ENCODE measurements at places on chromosomes 11 and 22.
A peak's percentile ranks its signal among the peaks of the same experiment; 100 is the strongest.

- no peak for DNase-seq
Measured at GRCh38 chr11:97990162-97990920, 1030.4 kb upstream of the CNTN5 start.

DNA sequence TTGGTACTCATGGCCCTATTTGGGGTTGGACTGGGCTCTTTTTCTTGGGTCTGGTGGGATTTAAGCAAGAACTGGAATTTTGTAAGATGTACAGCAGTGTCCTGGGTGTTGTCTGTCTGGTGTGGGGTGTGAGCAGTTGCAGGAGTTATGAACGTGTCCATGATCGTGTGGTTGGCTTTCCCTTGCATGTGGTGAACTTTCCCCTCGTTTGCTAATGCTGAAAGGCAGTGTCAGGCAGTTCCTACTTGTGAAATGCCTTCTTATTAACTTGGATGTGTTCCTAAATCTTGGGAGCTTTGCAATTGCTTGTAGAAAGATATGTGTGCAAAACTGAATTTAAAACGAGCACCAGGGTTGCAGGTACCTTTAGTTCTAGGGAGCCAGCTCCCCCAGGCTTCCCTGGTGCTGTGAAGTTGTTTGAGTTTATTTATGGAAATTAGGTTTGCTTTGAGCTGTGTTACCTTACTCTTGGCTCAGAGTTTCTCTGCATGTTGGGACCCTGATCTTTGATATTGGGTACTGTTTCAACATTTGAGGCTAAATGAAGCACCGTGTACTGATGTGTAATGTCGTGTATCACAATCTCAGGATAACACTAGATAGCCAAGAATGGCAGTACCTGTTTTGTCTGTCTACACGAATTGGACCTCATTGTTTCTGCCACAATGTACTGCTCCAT lies 35.8 kb upstream of the HSD17B12 start:
- no peak for DNase-seq

DNA sequence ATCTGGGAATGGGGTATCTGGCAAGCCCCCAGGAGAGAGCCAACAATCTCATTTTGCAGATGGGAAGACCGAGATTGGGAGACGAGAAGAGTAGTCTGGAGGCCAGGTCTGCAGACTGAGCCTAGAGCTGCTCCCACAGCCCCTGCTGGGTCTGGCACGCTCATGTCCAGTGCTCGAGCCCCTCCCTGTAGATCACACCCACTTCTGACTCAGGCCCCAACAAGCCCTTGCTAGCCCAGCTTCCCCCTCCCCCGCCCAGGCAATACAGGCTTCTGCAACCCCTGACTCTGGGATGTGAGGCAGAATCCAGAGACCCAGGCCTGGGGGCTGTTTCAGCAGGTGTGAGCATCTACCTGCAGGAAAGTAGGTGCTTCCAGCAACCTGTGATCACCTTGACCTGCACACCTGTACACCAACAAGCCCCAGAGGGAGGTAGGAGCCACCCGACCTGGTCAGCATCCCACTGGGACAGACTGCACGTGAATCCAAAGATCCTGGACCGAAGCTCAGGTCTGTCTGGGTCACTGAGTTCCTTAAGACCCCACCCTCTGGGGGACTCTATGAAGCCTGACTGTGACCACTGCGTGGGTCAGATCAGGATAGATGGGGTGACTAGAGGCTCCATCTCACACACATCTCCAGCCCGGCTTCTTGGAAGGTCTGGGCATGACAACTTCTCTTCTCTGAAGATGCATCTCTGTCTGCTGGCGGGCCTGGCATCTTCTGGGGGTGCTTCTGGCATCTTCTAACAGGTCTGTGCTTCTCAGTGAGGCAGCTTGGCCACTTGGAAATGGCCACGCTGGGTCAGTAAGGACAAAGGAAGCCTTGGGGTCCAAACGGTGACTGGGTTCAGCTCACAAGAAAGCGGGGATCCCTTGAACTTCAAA lies 29.3 kb downstream of the LINC01488 start:
- no peak for DNase-seq

- no peak for DNase-seq
Measured at GRCh38 chr11:57487920-57488659, 27.4 kb downstream of the SLC43A1 start.

DNA sequence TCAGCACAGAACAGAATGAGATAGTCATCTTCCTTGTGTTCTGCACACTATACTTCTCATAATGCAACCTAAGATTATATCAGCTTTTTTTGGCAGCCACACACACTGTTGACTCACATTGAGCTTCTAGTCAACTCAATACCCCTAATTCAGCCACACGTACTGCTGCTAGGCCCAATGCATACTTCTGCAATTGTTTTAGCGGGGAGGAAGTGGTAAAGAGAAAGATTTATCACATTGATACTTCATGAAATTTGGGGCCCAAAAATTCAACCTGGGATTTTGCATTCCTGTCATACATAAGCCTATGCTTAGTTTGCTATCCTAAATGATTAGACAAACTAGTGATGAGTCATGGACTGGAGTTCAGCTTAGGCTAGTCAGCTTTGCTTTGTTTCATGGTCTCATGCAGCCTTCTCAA lies 8.6 kb upstream of the UPB1 start:
- peak; percentile 70 for DNase-seq

- DNase-seq, result no peak
Measured at GRCh38 chr11:78767027-78767932, 192.6 kb upstream of the NARS2 start.

- DNase-seq, result no peak
Measured at GRCh38 chr22:39259666-39260065, 14.9 kb upstream of the PDGFB start.

GRCh38 chr11:118240999-118241763 lies 11.0 kb downstream of the MPZL3 start:
- peak; percentile 73 for DNase-seq

DNA sequence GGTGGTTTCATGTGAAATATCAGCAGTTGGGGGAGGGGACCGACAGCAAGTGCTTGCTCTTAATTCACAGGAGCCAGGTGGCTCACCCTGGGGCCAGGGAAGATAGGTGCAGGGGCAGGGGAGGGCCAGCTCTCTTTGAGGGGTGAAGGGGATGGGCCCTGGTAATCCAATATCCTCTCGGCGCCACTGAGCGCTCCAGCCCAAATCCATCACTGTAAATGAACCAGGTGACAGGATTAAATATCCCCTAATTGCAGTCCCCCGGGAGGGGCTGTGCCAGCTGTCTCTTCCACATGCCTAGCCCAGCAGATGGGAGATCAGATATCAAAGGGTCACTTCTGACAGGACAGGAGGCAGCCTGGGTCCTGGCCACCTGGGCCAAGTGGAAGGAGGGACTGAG lies 531.8 kb upstream of the CADM1 start:
- no peak for DNase-seq

GRCh38 chr22:22955866-22956535 lies 68.4 kb downstream of the IGLL5 start:
- peak; percentile 91 for DNase-seq

- no peak for DNase-seq
Measured at GRCh38 chr22:25626624-25626990, 62.1 kb downstream of the GRK3 start.

DNA sequence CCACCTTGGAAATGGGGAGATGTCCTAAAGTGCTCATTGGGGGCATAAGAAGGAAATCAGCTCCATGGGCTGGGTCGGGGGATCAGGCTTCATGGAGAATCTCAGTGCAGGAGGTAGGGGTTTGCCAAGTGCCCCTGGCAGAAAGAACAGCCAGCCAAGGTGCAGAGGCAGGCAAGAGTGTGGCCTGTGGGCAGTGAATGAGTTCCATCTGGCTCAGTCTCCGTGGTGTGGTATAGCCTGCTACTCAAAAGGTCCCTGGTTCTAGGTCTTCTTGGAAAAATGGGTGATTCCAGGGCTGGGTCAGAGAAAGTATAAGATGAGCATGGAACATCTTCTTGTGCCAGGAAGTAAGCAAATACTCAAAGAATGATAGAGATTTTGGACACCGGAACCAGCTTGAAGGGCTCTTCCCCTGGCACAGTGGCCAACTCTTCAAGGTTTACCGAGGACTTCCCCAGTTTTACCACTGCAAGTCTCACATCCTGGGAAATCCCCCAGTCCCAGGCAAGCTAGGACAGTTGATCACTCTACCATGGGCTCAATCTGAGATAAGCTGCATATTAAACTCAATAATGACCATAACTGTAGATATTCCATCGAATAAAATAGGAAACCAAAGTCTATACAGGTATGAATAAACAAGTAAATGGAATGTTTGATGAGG lies 10.6 kb upstream of the ARAP1 start:
- no peak for DNase-seq

- no peak for DNase-seq
Measured at GRCh38 chr11:7383406-7383805, 101.9 kb upstream of the OLFML1 start.

GRCh38 chr11:9057007-9057406 lies 34.4 kb downstream of the SCUBE2 start:
- DNase-seq, result no peak

DNA sequence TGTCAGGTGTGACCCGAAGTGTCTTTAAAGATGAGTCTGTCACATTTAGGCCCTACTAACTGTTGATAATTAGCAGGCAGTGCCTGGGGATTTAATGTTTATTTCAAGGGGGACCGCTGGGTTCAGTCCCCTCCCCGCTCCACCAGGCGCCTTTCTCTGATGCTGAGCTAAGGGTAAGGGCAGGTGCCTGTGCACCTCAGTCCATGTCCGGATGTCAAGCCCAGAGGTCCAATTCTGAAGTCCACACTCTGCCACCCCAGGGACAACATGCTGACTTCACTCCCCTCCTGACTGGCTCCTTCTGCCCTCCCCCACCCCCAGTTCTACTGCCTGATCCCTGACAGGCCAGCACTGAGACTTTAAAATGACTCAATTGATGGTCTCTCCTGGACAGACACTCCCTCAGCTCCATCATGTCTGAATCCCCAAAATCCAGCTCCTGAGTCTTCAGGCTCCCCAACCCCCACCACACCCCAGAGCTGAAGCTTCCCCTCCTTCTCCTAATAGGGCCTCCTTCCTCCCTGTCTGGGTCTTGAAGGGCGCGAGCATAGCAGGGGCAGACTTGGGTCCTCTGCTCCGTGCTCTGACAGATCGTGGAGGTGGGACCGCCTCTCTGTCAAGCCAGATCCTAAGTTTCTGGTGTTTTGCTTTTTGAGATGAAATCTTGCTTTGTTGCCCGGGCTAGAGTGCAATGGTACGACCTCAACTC lies 49.8 kb upstream of the ANO1 start:
- no peak for DNase-seq

GRCh38 chr22:37566329-37566837 lies 6.1 kb downstream of the CDC42EP1 start:
- DNase-seq, result no peak

GRCh38 chr11:126088999-126089398 lies 26.3 kb upstream of the CDON start:
- DNase-seq, result no peak

DNA sequence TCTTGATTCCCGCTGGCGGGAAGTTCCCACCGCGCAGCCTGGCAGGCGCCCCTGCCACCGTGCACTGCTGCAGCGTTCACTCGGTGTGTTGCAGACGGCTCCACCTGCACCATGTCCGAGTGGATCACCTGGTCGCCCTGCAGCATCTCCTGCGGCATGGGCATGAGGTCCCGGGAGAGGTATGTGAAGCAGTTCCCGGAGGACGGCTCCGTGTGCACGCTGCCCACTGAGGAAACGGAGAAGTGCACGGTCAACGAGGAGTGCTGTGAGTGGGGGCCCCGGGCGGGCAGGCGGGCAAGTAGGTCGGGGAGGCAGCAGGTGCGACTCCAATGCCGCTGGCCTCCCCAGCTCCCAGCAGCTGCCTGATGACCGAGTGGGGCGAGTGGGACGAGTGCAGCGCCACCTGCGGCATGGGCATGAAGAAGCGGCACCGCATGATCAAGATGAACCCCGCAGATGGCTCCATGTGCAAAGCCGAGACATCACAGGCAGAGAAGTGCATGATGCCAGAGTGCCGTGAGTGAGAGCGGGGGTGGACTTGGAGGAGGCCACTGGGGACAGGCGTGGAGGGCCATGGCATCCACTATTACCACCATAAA lies 99.7 kb downstream of the RRAS2 start:
- DNase-seq, result no peak

DNA sequence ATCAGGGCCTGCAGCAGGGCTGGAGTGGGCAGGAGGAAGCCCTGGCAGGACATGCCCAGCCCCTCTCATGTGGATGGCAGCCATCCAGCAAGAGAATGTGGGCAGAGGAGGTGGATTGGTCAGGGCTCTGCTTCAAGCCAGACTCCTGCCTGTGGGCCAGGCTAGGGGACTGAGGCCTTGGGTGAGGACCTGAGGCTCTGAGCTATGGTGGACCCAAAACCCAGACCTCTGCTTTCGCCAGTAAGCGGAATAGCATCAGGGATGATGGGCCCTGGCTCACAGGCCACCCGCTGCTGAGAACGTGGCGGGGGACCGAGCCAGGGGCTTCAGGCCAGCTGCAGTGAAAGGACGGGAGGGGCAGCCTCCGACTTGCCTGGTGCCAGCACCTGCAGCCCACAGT lies 57.4 kb downstream of the LINC01488 start:
- no peak for DNase-seq

DNA sequence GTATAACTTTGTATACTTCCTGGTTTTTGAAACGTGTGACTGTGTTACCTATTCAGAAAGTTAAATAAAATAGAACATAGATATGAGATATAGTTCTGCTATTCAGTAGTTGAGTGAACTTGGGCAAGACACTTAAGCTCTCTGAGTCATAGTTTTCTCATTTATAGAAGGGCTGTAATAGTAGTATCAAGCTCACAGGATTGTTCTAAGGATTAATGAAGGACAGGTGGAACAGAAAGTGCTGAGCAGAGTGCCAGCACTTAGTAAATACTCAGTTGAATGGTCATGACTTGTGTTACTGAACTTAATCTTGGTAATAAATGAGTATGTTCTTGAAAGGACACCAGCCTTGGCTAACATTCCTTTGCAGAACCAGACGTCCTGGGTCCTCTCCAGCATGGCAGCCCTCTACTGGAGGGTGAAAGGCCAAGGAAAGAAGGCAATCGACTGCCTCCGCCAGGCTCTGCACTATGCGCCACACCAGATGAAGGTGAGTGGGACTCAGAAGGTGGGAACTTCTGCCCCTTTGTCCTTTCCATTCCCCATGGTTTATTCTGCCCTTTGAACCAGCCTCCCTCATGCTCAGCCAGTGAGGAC lies 131.2 kb downstream of the TTC17 start:
- DNase-seq, result no peak
